T-helper 17 cell (primary cell): ENCODE measurements at places on chromosomes 6 and 20. TPM values are rescaled to one million over a fixed set of nuclear protein-coding genes. Genes with fewer than 3 reads are reported as not detected.

The MICB gene
- 16.5 TPM for total RNA-seq

DNA sequence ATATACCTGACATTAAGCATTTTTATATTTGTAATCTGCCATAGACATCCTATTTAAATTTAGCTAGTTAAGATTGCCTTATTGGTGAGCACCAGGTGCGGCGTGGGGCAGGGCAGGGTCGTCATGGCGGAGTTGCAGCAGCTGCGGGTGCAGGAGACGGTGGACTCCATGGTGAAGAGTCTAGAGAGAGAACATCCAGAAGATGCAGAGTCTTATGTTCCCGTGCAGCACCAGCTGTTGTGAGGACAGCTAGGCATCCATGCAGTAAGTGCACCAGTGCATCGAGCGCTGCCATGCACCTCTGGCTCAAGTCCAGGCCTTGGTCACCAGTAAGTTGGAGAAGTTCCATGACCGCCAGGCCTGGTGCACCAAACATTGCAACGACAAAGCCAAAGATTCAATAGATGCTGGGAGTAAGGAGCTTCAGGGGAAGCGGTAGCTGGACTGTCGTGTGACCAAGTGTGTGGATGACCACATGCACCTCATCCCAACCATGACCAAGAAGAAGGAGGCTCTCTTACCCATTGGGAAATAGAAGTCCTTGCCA is 586.2 kb downstream of the CD109 start:
- DNase-seq = no peak

- DNase-seq = no peak
Measured at GRCh38 chr6:82259389-82259788, 11.8 kb upstream of the IBTK start.

- DNase-seq = no peak
Measured at GRCh38 chr20:46396052-46396740, 10.2 kb downstream of the ELMO2 start.

DNA sequence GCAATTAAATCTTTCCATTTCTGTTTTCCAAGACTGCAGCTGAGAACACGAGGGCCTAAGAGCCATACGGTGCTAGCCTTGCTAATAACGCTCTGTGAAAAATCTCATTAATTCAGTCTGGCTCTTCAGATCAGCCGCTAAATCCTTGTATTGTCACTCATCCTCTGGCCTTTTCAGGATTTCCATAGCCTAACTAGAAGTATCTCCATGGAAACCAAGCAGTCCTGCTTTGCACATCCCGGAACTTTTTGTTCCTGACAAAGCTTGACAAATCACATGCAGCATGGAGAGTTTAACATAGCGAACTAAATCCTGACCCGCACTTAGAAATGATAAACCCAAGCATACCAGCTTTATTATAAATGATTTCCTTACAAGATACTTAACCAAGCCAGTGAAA is 383.7 kb downstream of the CD83 start:
- no peak for DNase-seq
